Endothelial cell (in vitro differentiated cells): ENCODE measurements at places on chromosomes 5 and 9.

DNA sequence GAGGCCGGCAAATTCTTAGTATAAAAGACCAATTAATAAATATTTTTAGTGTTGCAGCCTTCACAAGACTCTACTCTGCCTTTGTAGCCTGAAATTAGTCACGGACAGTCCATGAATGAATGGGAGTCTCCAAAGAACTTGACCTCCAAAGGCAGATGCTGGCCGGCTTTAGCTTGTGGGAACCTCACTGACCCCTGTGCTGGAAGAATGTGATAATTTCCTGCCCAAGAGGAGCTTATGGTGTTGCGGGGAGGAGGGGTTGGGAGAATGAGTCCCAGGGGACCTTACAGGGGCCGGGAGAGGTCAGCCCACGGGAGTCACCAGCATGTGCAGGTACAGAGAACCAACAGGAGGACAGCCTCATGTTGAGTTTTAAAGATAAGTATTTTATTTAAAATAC is 143.1 kb downstream of the IRX2 start:
- no peak for DNase-seq

GRCh38 chr9:114507726-114508125 is 2.5 kb upstream of the WHRN start:
- DNase-seq: no peak

DNA sequence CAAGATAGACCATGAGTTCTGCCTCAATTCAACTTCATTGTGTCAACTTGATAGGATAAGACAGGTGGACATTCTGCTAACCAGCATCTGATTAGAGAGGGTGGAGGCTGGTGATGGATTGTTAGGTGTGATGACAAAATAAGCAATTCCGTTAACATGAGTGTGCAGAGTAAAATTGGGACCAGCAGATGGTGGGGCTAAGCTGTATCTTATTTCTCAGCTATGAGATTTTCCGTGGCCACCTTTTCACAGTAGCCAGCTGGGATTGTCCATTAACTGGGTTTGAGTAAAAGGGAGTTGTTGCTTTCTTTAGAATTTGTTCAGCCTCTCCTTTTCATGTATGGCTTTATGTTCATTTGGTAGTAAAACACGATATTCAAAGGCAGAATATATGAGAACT is 28.8 kb upstream of the TAL2 start:
- no peak for DNase-seq

- DNase-seq: no peak
Observed at GRCh38 chr5:147208134-147208533, 26.7 kb upstream of the STK32A start.

DNA sequence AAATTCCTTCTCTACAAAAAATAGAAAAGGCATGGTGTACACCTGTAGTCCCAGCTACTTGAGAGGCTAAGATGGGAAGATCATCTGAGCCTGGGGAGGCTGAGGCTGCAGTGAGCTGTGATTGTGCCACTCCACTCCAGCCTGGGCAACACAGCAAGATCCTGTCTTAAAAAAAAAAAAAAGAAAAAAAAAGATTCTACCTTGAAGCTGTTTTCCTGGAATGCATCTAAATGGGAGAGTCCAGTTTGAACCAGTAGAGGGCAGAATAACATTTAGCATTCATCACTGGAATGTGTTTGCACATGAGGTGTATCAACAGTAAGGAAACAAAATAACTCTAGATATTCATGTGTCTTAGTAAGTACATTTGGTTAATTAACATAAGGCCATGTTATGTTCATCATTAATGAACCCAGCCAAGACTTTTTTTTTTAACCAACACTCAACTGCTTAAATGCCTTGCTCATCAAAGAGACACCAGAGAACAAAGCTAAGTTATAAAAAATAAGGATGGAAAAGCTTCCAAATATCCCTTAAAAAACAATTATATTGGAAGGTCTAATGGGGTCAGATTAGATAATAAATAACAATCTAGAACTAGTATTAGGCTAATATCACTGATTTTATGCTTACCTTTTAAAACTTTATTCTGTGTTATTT is 16.1 kb downstream of the IFNE start:
- DNase-seq: peak; percentile 43

DNA sequence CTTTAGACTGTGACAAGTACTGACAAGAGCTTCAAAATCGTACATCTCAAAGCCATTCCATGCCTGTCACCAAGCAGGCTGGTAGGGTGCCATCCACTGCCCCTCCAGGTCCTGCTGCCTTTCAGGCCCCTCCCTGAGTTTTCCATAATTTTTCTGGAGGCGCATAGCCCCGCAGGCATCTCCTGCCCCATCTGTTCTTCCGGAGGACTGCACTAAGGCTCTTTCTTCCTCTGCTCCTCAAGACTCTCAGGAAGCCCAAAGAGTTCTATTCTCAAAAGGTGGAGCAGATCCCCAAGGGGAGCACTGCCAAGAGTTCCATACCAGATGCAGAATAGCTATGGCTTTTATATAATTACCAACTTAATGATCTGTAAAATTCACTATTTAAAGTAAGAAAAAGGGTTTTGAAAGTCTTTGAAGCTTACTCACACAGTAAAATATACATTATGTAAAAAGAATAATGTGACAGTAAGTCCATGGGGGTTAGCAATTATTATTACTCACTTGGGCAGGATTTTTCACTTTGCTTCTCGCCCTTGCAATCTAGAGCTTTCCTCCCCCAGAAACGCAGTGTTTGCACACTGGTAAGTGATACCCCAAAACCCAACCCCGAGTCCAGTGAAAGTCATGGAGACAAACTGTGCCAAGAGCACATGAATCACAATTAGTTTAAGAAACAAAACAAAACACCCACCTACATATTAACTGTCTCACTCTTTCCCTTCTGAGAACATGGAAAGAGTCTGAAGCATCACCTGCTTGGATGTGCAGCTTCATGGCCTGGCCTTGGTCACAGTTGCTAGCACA is 114.1 kb upstream of the DAPK1 start:
- no peak for DNase-seq
